Activated CD8-positive, alpha-beta memory T cell treated with anti-CD3 and anti-CD28 coated beads, Interleukin-2, amount 10 ng/mL, durations not matched to agents 7 days and 5 days (primary cell): ENCODE measurements at places on chromosomes 4 and X. TPM values are rescaled to one million over a fixed set of nuclear protein-coding genes. Genes with fewer than 3 reads are reported as not detected.

DNA sequence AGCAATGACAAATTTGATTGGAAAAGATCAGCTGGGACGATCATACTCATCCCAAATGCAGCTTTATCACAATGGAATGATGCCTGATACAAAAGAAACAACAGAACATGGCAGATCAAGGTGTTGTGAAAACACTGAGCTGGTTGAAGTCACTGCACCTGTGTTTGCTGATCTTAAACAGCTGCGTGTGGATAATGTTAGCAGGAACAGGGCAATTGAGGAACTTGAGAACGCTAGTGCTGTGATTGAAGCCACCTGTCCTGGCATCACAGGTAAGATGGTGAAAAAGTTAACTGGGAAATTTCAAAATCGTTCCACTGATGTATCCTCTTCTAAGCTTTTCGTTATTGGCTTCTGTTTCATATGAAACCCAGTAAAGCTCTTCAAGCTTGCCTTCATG is 27.4 kb upstream of the SOD3 start:
- no peak overlapping the region for H3K27ac ChIP-seq
- H3K27me3 ChIP-seq = no peaks in the 10 kb centered on the region
- peaks cover 12% of the 10 kb centered on the region for H3K4me1 ChIP-seq
- H3K36me3 ChIP-seq = no peaks in the 10 kb centered on the region

The FMR1NB gene
- not detected for total RNA-seq

GRCh38 chr4:114717432-114717831 is 118.8 kb downstream of the UGT8 start:
- H3K36me3 ChIP-seq = no peaks in the 10 kb centered on the region
- DNase-seq = no peak
- no peak overlapping the region for H3K4me3 ChIP-seq
- H3K27me3 ChIP-seq = no peaks in the 10 kb centered on the region
- no peaks in the 10 kb centered on the region for H3K4me1 ChIP-seq
- no peak overlapping the region for H3K27ac ChIP-seq

DNA sequence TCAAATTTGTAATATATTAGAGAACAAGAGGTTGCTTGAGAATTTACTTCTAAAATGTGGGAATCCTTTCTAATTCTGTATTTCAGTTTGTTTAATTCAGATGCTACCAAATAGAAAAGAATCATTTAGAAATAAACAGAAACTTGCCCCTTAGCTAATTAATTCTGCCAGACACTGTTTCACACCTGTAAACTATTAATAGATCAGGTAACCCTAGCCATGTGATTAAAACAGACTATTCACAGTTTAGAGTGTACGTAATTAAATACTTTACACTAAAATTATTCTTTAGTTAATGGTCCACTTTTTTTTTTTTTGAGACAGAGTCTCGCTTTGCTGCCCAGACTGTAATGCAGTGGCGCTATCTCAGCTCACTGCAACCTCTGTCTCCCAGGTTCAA is 124.0 kb downstream of the PTPN13 start:
- no peaks in the 10 kb centered on the region for H3K36me3 ChIP-seq
- no peaks in the 10 kb centered on the region for H3K27me3 ChIP-seq
- DNase-seq = no peak
- H3K4me1 ChIP-seq = no peaks in the 10 kb centered on the region
- H3K27ac ChIP-seq = no peak overlapping the region

DNA sequence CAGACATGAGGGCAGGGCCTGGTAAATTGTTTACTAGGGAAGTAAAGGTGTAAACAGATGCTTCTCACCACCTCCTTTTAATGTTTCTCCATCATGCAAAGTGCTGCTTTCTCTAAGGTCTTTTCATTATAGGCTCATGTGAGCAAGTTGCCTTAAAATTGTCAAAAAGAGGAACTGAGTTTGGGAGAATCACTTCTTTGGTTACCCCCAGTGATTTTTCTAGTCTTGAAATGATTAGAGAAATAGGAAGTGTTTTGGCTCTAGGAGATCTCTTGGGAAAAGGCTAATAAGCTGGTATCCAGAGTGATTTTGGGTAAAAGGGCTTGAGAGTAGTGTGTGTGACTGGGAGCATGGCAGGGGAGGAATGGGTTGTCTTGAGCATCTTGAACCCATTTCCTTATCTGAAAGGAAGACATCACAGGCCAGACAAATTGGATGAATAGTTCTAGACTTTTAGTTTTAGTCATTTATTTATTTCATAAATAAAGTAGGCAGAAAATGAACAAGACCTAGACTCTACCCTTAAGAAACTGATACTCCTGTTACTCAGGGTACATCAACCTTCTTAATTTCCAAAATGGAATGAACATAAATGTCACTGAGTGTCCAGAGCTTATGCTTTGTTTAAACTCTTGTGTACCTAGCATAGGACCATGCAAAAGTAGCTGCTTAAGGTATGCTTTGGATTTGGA is 14.2 kb downstream of the GRPR start:
- peaks cover 10% of the 10 kb centered on the region for H3K27me3 ChIP-seq
- H3K4me1 ChIP-seq = no peaks in the 10 kb centered on the region
- H3K36me3 ChIP-seq = no peaks in the 10 kb centered on the region
- DNase-seq = no peak
- no peak overlapping the region for H3K27ac ChIP-seq
- H3K4me3 ChIP-seq = no peak overlapping the region

The TMEM144 gene
- not detected for total RNA-seq

DNA sequence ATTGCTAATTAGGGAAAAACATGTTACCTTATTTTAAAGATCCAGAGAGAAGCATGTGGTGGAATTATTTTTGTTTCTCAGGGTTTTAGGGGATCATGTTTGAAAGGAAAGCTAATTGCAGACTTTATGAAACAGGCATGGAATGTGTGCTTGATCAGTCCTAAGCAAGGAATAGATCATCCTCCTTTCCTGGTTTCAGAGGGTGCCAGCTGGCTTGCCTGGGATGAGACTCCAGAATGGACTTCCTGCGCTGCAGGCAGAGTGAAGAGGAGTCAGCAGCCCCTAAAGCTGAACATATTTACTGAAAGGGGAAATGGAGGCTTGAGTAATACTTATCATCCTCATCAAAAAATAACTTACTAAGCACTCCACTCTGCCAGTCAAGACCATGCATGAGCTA is 13.3 kb downstream of the FGF5 start:
- H3K27me3 ChIP-seq = peaks cover 28% of the 10 kb centered on the region
- H3K27ac ChIP-seq = no peak overlapping the region
- DNase-seq = no peak
- H3K36me3 ChIP-seq = no peaks in the 10 kb centered on the region
- no peak overlapping the region for H3K4me3 ChIP-seq
- H3K4me1 ChIP-seq = no peaks in the 10 kb centered on the region

DNA sequence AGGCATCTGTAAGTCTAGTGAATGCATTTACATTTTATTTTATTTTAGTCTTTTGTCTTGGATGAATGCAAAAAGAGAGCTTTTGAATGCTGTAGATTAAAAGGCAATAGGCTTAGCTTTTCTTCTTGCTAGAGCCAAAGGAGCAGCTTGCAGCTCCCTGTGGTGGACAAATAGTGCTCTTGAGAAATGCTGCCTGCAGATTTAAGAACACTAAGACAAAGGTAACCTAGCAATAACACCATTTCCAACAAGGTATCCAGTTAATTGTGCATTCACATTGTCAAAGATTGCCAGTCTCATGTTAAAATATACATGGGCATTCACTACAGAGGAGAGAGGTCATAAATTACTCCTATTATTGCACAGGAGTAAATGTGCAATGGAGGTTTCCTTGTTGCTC is 859.2 kb upstream of the PRKX start:
- H3K4me3 ChIP-seq = no peak overlapping the region
- no peaks in the 10 kb centered on the region for H3K27me3 ChIP-seq
- H3K27ac ChIP-seq = no peak overlapping the region
- no peaks in the 10 kb centered on the region for H3K36me3 ChIP-seq
- DNase-seq = no peak

GRCh38 chrX:30875957-30876356 is 13.1 kb downstream of the TAB3 start:
- no peak overlapping the region for H3K4me3 ChIP-seq
- H3K27ac ChIP-seq = no peak overlapping the region
- DNase-seq = no peak
- H3K36me3 ChIP-seq = peaks cover 9% of the 10 kb centered on the region
- H3K4me1 ChIP-seq = peaks cover 10% of the 10 kb centered on the region

GRCh38 chr4:24831637-24832036 is 36.3 kb downstream of the SOD3 start:
- no peaks in the 10 kb centered on the region for H3K36me3 ChIP-seq
- H3K4me3 ChIP-seq = no peak overlapping the region
- no peaks in the 10 kb centered on the region for H3K27me3 ChIP-seq
- no peak for DNase-seq
